ENCODE measurements at places on chromosomes 11 and 22.

DNA sequence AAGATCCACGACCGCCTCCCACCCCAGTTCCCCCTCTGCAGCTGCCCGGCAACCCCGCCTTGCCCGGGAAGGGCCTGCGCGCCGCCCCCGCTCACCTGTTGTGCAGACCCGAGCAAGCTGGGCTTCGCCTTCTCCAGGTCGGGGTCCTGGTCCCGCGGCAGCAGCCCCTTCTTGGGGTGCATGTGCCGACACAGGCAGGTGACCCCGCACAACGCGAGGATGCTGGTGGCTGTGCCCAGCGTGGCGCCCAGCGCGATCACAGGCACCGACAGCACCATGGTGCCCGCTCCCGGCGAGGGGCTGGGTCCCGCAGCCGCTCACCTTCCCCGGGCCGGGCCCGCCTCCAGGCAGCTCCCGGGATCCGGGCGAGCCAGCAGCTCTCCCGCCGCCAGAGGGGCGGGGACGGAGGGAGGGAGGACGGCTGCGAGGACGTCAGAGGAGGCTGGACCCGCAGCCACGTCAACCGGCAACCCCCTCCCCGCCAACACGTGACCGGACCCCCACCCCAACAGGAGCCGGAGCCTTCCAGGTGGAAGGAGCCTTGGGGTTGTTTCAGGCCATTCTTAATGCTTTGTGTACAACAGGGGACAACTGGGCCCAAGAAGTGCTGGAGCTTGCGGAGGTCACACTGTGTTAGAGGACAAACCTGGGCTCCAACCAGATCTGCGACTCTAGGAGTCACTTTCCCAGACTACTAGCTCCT is at the start of gene SYT13:
SYT13 (minus strand) TSS at position 412 of the 703 bp plus-strand sequence; CDS start at position 278, 134 bp downstream.
- DNase-seq = no peak

- DNase-seq = no peak
Measured at GRCh38 chr22:38464992-38465672, 2.8 kb upstream of the KDELR3 start.

GRCh38 chr11:26551186-26551801 is 20.8 kb downstream of the MUC15 start:
- no peak for DNase-seq

DNA sequence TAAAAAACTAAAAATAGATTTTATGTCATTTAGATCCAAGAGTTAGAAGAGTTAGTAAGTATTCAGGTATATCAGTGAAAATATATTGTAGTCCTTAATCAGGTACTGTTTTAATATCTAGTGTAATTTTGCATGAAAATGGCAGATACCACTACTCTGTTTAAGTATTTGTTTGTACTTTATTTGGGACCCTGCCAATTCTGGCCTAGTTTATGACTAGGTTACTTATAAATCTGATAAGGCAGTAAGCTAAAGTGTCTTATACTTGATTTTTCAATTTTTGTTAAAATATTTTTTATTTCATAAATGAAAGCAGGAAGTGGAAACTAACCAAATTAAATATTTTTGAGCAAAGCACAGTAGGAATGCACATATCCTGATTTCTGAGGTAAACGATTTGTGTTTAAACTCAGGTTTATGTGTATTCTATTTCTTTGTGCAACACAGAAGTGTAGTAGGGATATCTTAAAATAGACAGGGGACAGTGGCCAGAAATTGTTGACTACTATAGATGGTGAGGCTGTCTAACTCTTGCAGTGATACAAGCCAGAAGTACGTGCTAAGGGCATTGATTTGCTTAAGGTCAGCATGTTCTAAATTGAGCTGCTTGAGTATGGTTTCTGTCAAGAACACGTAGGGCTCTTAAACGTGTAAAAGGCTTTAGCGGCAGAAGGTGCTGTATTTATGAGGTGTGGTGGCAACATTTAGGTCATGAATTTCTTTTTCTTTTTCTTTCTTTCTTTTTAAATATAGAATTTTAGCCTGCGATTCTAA is 34.0 kb downstream of the HIPK3 start:
- no peak for DNase-seq

DNA sequence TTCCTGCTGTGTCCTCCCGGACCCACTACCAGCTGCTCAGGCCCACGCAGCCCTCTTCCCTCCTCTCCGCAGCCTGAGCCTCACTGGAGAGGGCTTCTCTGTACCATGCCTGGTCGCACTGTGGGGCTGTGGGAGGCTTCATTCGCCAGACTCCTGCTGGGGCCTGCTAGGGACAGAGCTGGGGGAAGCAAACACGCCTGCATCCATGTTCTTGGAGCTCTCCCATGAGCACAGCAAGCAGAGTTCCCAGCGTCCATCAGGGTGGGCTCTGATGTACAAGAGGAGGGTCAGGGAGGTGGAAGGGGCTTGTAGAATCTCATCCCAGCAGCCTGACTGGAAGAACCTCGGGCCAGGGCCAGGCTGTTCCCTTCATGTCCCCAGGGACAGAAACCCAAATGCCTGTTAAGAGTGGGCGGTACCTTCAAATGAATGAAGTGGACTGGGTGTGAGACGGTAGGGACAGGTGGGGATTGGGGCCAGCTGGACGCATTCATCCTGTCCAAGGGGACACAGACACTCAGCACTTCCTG is 59.9 kb downstream of the MPPED1 start:
- no peak for DNase-seq

- no peak for DNase-seq
Measured at GRCh38 chr11:115249061-115249578, 255.1 kb downstream of the CADM1 start.

DNA sequence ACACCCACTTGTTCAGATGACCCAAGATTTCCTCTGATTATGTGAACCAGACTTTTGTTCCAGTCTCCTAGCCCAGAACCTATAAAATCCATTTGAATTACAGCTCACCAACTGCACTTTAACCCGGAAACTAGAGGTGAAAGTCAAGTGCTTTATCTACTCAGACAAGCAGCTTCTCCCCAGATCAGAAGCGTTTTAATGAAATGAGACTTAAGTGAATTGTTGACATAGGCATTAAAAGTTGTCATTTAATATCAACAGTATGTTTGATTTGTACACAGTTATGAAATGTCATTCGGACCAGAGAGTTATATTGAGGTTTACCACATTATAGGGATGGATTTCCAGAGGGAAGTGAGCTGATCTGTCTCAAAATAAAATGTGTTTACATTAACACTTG is 52.0 kb downstream of the CADM1 start:
- no peak for DNase-seq

DNA sequence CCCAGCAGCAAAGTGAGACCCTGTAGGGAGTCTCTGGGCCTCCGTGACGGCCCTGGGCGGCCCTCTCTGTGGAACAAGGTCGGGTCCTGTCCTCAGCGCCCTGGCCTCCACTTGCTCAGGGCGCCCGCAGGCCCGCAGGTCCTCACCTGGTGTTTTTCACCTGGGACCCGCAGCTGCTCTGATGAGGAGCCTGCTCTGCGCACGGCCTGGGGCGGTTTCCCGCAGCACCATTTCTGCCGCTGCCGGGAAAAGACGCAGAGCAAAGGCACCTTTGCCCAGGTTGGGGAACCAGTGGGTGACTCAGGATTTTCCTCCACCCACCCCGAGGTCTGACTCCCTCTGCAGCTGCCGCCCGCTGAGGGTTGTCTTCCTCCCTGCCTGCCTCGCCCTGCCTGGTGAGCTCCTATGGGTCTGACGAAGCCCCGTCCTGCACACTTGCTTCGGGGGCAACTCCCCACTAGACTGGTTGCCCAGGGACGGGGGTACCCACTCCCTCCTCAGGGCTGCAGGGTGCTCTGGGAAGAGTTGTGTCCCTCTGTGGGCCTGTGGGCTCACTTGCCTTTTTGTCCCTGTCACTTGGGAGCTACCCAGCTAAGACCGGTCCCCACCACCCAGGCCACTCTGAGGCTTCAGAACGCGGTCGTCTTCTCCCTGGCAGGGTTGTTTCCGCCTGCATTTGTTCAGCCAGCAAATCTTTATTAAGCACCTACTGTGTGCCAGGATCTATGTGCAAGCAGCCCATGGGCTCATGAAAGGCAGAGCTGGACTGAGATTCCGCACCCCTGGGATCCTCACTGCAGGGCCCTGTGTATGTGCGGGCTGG is 89.5 kb downstream of the KCNQ1 start:
- no peak for DNase-seq
